Activated T-cell treated with anti-CD3 and anti-CD28 coated beads, Interleukin-2, amount 50 U/mL, for 72 hours (primary cell): ENCODE measurements at places on chromosomes 2 and 18. TPM values are rescaled to one million over a fixed set of nuclear protein-coding genes. Genes with fewer than 3 reads are reported as not detected.

- no peaks in the 10 kb centered on the region for H3K27me3 ChIP-seq
- H3K4me1 ChIP-seq: no peaks in the 10 kb centered on the region
Observed at GRCh38 chr18:60552948-60553347, 180.4 kb upstream of the MC4R start.

- no peaks in the 10 kb centered on the region for H3K27me3 ChIP-seq
- DNase-seq: no peak
- H3K4me3 ChIP-seq: no peak overlapping the region
- H3K4me1 ChIP-seq: no peaks in the 10 kb centered on the region
- no peak overlapping the region for H3K27ac ChIP-seq
Observed at GRCh38 chr2:141041281-141041680, 1089.5 kb downstream of the LRP1B start.

DNA sequence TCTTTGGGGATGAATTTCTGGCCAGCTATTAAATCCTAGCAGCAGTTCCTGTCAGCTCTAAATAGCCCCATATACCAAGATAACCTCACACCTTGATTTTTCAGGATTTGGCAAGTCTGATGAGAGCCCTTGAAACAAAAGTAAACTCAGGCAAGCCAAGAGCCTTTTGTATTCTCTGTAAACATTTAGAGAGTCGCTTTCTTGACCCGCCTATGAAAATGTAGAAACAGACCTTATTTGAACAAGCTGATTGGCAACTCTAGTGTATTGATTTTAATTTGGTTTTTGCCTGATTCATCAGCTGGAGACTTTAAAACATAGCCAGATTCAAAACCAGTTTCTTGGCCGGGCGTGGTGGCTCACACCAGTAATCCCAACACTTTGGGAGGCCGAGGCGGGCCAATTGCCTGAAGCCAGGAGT is 43.4 kb downstream of the CABLES1 start:
- no peak overlapping the region for H3K4me3 ChIP-seq
- peaks cover 12% of the 10 kb centered on the region for H3K27me3 ChIP-seq
- H3K27ac ChIP-seq: no peak overlapping the region
- no peak for DNase-seq

DNA sequence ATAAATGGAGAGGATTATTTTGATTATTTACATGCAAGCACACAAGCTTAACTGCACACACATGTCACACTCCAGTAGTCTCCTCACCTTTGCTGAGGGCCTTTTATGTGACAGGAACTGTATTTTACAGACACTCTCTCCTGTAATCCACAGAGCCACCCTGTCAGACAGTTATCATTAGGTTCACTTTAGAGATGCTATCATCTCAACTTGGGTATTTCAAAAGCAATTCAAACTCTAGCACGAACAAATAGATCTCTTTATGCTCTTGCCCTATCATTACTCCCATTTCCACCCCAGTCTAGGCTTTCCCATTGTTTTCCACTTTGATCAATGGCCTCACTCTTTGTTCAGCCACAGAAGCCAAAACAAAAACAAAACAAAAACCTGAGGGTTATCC is 281.2 kb upstream of the EPHA4 start:
- DNase-seq: no peak
- no peaks in the 10 kb centered on the region for H3K36me3 ChIP-seq
- no peak overlapping the region for H3K4me3 ChIP-seq
- H3K4me1 ChIP-seq: no peaks in the 10 kb centered on the region
- no peak overlapping the region for H3K27ac ChIP-seq

- DNase-seq: no peak
- H3K4me3 ChIP-seq: no peak overlapping the region
- peaks cover 2% of the 10 kb centered on the region for H3K36me3 ChIP-seq
- no peak overlapping the region for H3K27ac ChIP-seq
- no peaks in the 10 kb centered on the region for H3K4me1 ChIP-seq
- no peaks in the 10 kb centered on the region for H3K27me3 ChIP-seq
Observed at GRCh38 chr18:46809145-46809544, 52.3 kb upstream of the ST8SIA5 start.

- H3K36me3 ChIP-seq: peaks cover 14% of the 10 kb centered on the region
- H3K27me3 ChIP-seq: no peaks in the 10 kb centered on the region
- H3K4me1 ChIP-seq: peaks cover 36% of the 10 kb centered on the region
- no peak overlapping the region for H3K4me3 ChIP-seq
- H3K27ac ChIP-seq: no peak overlapping the region
- DNase-seq: no peak
Observed at GRCh38 chr2:136205615-136206014, 87.7 kb upstream of the CXCR4 start.

DNA sequence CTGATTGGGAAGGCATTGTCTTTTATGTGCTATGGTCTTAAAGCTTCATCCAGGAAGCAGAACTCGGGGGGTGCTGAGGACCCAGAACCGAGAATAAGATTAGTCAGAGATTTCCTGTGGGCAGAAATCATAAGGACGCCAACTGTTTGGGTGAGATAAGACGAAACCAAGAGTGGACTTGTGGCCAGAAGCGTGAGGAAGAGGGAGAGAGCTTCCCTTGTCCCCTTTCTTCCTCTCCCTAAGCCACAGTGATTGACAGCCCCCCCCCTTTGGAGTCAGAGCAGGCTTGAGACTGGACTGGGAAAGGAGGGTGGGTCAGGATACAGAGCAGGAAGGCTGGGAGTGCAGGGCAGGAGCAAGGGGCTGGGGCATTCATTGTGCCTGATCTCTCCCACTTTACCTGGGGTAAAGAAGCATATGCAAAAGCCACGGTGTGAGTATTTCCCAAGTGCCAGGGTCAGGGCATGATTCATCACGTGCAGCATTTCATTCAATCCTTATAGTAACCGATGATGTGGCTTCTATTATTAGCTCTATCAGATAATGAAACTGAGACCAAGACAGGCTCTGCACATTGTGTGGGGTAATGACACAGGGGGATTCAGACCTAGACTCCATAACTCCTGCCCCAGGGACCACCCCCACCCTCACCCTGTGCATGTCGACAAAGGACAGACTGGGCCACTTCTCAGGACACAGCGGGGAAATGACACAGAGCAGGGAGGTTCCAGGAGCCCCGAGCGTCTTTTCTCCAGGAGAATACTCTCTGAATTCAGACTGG is 3.0 kb upstream of the IL1RN start:
- peaks cover 11% of the 10 kb centered on the region for H3K27me3 ChIP-seq
- H3K27ac ChIP-seq: no peak overlapping the region
- no peaks in the 10 kb centered on the region for H3K36me3 ChIP-seq
- peak overlapping the region; percentile 64 for H3K4me3 ChIP-seq
- peaks cover 56% of the 10 kb centered on the region for H3K4me1 ChIP-seq

- H3K36me3 ChIP-seq: peaks cover 6% of the 10 kb centered on the region
- no peak for DNase-seq
- peaks cover 13% of the 10 kb centered on the region for H3K27me3 ChIP-seq
- peaks cover 13% of the 10 kb centered on the region for H3K4me1 ChIP-seq
- H3K27ac ChIP-seq: no peak overlapping the region
Observed at GRCh38 chr18:50310080-50310479, 22.6 kb upstream of the CXXC1 start.

DNA sequence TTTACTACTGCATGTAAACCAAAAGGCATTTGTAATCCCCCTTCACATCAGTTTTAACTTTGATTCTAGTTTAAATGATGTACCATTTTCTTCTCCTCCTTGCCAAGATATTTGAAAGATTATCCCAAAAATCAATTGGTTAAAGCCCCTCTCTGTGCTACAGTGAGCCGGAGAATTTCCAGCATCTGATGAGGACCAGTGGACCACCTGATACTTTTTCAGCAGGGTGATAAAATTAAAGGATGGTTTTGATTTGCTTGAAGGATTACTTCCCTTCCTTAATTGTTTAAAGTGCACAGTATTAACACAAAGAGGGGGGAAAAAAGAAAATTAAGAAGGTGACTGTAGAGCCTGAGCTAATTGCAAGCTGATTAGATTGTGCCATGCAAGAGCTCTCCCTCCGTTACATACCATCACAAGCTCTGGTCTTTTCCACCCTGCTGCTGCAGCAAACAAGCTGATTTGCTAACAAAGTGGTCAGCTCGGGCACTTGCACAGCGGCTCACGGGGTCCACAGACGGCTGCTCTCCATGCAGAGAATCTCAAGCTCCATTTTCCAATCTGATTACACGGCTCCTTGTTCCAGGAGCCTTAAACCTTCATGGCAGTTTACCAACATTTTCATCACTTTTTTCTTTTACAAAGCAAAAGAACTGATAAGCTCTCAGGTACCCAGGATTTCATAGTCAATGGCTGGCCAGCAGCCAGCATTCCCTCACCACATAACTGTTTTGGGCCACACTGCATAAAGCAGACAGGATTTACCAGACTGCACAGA is 22.1 kb downstream of the FIGN start:
- no peak overlapping the region for H3K4me3 ChIP-seq
- no peaks in the 10 kb centered on the region for H3K4me1 ChIP-seq
- H3K27ac ChIP-seq: no peak overlapping the region
- DNase-seq: no peak

DNA sequence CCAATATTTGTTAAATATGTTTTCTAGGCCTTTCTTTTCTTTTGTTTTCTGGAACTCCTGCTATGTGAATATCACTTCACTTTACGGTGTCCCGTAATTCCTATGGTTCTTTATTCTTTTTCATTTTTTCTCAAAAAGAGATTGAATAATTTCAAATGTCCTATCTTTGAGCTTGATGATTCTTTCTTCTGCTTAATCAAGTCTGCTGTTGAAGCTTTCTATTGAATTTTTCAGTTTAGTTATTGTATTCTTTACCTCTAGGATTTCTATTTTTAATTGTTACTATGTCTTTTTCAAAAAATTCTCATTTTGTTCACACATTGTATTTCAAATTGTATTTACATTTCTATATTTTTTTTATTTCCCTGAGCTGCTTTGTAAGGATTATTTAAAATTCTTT is 45.5 kb upstream of the COL3A1 start:
- DNase-seq: no peak
- no peak overlapping the region for H3K4me3 ChIP-seq
- H3K27me3 ChIP-seq: no peaks in the 10 kb centered on the region
- no peaks in the 10 kb centered on the region for H3K36me3 ChIP-seq
- no peaks in the 10 kb centered on the region for H3K4me1 ChIP-seq

The KCNK3 gene
- total RNA-seq: not detected

The DYSF gene
- 1.6 TPM for total RNA-seq
